Forelimb muscle (tissue), 1 donor: ENCODE measurements at places on chromosomes 4 and X.

DNA sequence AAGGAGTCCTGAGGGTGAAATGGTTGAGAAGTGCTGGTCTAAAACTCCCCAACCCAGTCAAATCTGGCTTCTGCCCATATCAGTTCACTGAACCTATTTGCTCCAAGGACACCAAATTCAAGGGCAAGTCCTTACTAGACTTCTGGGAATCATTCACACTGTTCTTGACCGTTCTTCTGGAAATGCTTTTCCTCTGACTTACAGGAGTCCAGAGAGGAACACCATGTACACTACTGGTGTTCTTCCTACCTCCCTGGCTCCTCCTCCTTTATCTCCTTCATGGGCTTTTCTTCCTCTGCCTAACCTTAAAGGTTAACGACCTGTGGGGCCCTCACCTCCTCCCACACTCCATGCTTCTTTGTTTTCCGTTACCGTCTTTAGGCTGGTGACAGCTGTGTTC lies 281.3 kb downstream of the FRMPD4 start:
- no peak for DNase-seq

DNA sequence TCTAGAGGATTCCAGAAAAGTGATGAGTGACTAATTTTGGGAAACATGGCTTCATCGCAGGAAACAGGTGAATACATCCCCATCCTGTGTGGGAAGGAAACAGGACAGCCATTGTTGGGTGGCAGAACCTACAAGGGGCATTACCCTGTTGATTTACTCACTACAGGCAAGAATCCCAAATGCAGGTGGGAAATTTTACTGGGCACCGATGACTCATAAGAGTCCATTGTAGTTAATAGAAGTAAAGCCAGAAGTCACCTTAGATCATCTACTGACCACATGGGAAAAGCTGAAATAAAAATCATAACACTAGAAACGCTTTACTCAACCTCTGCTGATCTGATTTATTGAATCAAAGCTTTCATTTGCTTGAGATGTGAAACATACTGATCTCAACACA lies 136.4 kb downstream of the TRIML1 start:
- DNase-seq: no peak

GRCh38 chr4:8601556-8601955 lies 9.0 kb downstream of the CPZ start:
- no peak for DNase-seq

GRCh38 chr4:128345650-128346049 lies 58.0 kb upstream of the PGRMC2 start:
- no peak for DNase-seq

- DNase-seq: no peak
Measured at GRCh38 chr4:38704622-38705154, 40.7 kb downstream of the KLF3 start.

DNA sequence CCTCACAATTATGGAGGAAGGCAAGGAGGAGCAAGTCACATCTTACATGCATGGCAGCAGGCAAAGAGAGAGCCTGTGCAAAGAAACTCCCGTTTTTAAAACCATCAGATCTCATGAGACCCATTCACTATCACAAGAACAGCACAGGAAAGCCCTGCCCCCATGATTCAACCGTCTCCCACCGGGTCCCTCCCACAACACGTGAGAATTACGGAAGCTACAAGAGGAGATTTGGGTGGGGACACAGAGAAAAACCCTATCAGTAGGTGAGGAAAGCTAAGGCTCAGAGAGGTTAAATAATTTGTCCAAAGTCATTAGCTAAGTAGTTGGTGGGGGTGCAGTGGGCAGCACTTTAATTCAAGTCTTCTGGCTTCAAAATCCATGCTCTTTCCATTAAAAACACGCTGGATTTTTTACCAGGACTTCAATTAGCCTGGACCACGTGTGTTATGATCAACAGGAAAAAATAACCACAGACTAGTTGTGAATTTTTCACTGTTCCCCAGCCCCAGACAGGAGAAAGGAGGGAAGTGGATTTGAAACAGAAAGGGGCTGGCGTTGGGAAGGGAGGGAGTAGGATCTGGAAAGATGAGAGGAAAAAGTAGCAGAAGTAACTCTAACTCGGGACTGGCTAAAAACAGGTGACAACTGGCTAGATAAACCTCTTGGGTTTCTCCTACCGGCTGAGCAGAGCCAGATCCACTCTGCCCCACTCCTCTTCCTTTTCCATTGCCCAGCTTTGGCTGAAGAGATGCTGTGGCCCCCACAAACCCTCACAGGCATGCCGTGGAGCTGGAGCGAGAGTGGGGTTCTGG lies 986 bp downstream of the MTMR8 start:
- DNase-seq: no peak

DNA sequence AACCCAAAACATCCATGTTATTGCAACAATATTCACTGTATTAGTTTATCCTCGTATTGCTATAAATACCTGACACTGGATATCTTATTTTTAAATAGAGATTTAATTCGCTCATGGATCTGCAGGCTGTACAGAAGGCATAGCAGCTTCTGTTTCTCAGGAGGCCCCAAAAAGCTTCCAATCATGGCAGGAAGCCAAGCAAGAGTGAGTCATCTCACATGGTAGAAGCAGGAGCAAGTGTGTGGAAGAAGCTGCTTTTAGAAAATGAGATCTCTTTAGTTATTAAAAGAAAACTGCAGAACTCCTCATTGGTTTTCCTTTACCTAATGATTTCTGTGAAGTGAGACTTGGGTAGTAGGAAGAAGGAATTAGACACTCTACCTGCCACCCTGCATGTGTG lies 16.4 kb downstream of the ZNF732 start:
- no peak for DNase-seq

DNA sequence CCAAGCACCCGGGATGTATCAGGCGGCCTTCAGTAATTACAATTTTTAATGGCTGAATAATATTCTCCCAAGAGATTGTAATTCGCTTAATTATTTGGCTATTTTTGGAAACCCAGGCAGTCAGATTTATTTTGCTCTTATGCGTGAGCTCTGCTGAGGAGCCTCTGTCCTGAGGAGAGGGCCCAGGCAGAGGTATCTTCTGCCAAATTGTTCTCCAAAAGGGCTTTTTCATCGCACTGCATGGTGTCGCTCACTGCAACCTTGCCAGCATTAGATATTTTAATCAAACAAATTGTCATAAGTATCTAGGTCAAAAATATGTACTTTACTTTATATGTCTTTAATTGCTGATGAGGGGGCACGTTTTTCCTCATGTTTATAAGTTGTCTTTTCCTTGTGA lies 5.8 kb downstream of the ATP2B3 start:
- no peak for DNase-seq

DNA sequence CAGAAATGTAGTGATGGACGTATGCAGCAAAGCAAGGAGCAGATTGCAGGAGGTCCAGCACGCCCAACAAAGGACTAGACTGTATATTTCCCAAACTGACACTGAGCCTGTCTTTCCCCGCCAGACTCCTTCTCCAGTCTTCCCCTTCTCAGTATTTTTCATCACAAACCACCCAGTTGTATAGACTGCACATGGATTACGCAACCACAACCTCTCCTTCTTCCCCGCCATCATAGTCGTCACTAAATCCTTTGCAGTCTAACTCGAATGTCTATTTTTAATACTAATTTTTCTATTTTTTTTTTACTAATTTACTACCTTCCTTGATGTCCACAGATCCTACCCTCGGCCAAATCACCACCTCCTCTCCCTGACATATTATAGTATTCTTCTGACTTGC lies 105.4 kb downstream of the MTNR1A start:
- DNase-seq: no peak

GRCh38 chrX:48498374-48498809 lies 10.4 kb upstream of the PORCN start:
- no peak for DNase-seq

DNA sequence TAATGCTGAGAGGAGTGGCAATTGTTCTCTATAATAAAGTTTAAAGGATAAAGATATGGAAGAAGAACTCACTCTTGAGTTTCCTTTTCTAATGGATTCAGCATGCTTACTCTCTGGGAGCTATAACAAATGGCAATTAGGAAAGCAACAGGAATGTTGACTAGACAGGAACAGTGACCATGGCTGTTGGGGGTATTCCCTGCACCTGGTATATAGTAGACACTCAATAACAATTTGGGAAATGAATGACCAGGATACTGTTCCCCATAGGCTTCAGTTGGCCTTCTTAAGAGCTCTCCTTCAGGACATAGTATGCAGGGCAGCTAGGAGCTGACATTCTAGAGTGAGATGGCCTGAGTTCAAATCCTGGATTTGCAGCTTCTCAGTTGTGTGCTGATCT lies 1.8 kb downstream of the LIMCH1 start:
- DNase-seq: no peak

GRCh38 chr4:148116969-148117368 lies 325.2 kb downstream of the NR3C2 start:
- no peak for DNase-seq

DNA sequence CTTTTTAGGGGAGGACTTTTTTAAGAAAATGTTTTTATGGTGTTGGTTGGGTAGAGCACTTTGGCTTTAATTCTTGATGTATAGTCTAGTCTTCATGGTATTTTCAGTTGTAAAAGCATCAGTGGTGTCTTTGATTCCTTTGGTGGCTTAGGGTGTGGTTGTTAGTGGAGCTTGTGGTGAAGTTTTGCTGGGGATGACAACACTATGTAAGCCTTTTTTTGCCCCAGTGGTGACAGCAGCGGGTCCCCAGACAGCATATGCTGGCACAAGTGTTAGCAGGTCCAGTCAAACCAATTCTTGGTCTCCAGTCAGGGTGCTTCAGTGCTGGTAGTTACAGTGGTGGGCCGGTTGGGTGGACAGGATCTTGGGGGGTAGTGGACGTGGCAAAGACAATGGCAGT lies 52.0 kb downstream of the CHIC1 start:
- DNase-seq: no peak

DNA sequence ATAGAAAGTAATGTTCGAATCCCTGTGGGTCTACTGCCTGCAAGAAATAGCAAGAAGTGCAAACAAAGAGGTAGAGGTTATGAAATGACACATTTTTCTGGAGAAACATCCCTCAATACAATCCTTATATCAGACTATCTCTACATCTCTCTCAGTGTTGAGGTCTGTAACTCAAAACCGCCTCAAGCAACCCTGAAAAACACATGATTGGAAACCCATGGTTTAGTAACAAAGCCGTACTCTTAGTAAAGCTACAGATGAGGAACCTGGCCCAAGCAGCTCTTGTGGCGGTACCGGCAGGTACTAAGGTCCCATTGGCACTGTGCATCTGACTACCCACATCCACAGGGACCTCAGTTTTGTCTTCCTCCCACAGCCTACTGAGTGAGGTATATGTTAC lies 53.9 kb downstream of the IRF2 start:
- DNase-seq: no peak

DNA sequence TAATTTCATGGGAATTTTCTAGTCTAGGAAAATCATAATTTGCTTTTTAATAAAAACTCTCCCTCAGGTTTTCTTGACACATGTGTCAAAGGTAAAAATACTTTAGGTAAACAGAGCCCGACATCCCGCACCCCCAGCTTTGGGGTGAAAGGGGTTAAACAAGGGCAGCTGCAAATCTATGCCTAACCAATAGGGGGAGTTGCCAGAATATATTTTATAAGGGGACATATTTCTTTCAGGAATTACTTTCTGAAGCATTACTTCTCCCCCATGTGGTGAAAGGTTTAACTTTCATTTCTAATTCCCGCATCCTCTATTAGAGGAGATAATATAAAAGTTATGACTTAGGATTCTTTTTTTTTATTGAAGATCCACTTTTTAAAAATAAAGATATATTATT lies 53.9 kb upstream of the HEPH start:
- DNase-seq: no peak

GRCh38 chr4:108937066-108937465 lies 174.2 kb upstream of the ETNPPL start:
- DNase-seq: no peak

- no peak for DNase-seq
Measured at GRCh38 chr4:141131723-141132071, 1.6 kb downstream of the RNF150 start.

GRCh38 chrX:110420771-110421499 lies 62.3 kb downstream of the RTL9 start:
- DNase-seq: no peak

GRCh38 chrX:84715315-84715714 lies 213.1 kb upstream of the HDX start:
- no peak for DNase-seq

GRCh38 chr4:185566972-185567371 lies 31.7 kb upstream of the PDLIM3 start:
- no peak for DNase-seq

DNA sequence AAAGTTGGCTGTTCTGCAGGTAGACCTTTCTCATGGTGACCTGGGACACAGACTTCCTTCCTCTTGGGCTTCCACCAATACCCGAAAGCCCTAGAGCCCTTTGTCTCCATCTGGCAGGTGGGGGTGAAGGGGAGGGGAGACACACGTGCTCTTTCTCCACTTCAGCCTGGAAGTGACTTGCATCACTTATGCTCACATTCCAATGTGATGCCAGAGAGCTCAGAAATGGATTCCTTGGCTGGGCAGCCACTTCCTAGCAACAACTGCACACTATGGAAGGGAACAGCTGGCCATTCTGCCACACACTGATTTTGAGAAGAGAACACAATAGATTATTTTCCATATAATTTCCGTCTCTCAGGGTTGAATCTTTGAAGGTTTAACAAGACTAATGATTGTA lies 36.3 kb downstream of the C4orf51 start:
- DNase-seq: no peak

GRCh38 chr4:66929748-66930147 lies 615.6 kb downstream of the CENPC start:
- DNase-seq: no peak

- no peak for DNase-seq
Measured at GRCh38 chr4:168162604-168163003, 70.3 kb downstream of the ANXA10 start.

DNA sequence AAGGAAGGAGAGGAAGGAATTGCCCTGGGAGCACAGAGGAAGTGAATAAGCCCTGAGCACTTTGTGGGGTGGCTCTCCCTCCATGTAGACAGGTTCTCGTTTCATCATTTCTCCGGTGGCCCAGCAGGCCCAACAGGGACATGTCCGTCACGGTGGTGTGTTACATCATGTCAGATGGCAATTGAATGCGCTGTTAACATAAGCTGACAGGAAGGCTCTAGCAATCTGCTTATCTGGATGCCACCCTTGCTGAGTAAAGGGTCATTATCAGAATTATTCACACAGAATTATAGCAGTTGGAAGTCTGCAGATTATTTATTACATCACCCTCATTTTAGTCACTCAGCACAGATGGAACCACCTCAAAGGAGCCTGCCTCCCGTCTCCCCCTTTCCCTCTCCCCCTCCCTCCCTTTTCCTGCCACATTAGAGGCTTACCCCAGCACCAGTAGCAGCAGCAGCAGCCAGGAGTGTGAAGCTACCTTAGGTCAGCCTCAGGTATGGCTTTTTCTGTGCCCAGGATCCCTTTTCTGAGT lies 124.3 kb upstream of the TRIM2 start:
- DNase-seq: no peak

GRCh38 chr4:136001791-136002190 lies 1530.5 kb downstream of the PCDH18 start:
- no peak for DNase-seq

- no peak for DNase-seq
Measured at GRCh38 chr4:151458148-151458547, 49.2 kb downstream of the FHIP1A start.

- no peak for DNase-seq
Measured at GRCh38 chrX:70422851-70423341, at the start of gene GDPD2. Gene GDPD2 (plus strand): TSS chrX:70423314. CDS start chrX:70424985, 1,671 bp downstream.

GRCh38 chr4:25028851-25029250 lies 1.9 kb downstream of the LGI2 start:
- DNase-seq: no peak
